GM12892 (cell line): ENCODE measurements at places on chromosomes 11 and 22.

DNA sequence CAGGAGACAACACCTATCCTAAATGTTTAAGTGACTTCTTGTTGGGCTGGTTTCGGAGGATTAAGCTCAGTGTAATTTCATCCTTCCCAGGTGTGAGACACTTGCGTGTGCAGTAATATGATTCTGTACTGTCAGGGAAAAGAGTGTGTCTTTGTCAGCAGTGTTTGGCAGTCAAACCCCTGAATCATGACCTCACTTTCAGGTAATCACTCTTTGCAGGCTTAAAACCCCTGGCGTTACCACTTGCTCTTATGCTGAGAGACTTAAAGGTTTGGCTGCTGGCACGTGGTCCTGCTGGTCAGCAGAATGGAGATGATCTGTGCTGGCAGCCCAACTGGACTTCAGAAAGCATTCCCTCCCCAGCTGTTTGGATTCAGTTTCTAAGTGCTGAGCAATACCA is 56.1 kb downstream of the APIP start:
- no peak for DNase-seq

DNA sequence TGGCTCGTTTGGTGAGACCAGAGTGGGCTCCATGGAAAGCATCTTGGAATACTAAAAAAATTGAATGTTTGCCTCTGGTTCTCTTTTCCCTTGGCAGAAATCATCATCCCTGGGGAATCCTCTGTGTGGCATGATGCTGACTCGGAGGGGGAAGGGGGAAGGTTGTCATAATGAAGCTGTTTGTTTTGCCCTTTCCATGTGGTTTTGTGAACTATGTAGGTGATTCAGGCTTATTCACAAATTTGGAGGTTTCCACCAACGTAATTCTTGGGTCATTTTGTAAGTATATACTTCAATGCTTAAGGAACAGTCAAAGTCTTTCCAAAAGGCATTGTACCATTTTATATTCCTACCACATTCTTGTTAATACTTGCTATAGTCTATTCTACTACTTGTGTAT is 754.0 kb upstream of the FAT3 start:
- no peak for DNase-seq

DNA sequence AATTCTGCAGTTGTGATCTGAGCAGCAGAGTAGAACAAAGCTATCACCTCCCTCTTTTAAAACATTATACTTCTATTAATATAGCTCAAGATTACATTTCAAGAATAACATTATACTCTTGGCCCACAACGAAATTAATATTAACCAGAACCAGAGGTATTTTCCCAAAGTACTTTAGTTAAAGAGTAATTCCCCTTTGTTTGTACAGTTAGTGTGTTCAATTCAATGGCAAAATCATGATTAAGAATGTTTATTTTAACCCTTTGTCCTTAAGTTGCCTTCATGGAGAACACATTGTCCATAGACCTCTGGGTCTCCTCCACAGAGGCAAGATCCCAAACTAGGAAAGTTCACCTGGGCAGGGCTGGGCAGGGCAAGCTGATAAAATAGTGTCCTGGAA is 88.0 kb upstream of the CSNK2A3 start:
- no peak for DNase-seq

- DNase-seq, result no peak
These were observed 10.0 kb downstream of the IGSF9B start for GRCh38 chr11:133946541-133947318.

DNA sequence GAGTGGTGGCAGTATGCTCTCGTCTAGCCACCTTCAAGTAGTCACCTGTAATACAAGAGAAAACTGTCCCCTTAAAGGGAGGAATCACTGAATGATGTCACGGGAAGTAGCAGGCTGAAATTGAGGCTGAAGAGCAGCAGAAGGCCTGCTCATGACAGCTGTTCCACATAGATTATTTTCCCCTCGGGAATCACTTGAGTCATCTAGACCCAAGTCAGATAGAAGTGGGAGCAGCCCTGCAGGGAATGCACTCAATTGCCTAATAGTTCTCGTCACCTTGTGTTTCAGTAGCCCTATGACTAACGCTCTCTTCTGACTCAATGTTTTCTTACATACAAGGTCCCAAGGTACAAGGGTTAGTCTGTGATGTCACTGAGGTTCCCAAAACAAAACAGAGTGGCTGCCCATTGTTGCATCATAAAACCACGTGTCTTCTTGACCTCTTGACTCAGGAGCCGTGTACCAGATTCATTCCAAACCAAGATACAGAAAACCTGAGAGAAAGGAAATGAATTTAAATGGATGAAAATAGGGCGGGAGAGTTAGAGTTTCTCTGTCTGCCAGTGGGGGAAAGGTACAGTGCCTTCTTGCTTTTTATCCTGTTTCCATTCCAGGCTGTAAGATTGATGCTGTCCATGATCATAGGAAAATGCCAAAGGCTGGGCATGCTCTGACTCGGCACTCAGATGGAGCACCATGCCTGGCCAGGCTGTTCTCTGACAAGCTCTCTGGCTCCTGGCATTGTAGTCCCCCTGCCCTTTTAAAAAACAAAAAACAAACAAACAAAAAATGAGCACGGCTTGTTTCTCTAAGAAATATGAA is 21.6 kb upstream of the C11orf96 start:
- DNase-seq, result no peak

DNA sequence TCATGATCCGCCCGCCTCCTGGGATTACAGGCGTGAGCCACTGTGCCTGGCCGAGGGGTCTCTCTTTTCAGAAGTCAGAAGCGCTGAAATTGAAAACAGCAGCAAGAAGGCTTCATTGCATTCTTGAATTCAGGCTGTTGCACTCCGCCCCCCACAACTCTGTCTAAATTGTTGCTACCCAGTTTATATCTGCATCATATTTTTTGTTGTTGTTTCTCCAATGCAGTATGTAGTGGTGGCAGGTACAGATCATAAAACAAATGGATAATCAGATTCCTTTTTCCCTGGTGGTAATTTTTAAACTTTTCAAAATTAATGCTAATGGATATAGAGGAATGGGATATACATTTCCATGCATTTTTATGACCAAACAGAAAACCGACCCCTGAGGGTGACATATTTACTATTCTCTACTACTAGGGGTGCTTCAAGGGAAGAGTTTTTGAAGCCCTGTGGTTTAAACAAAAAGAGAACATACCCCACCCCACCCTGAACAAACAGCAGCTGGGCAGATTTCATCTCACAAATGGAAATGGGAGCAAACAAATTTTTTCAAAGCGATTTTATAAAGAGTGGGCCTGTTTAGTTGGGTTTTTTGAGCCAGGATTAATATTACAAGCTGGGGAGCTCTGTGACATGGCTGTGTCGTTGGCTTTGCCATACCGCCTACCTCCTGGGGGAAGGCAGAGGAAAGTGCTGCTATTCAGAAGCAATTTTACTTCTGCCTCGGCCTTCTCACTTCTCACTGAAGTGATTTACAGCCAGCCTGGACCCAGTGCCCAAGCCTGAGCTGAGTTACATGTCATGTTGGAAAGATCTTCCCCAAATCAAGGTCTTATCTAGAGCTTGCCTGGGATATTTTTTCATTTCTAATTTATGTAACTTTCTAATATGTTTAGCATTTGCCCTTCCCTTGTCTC is 16.0 kb upstream of the TMA7B start:
- no peak for DNase-seq

DNA sequence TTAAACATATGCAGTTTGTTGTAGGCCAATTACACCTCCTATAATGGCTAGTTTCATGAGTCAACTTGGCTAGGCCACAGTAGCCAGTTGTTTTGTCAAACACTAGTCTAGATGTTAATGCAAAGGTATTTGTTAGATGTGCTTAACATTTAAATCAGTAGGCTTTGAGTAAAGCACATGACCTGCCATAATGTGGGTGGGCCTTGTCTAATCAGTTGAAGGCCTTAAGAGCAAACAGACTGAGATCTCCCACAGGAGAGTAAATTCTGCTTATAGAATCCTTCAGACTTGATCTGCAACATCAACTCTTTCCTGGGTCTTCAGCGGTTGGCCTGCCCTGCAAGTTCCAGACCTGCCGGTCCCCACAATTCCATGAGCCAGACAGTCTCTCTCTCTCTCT is 1345.9 kb downstream of the BRD1 start:
- no peak for DNase-seq

GRCh38 chr11:6531267-6531752 is 34.2 kb downstream of the DNHD1 start:
- DNase-seq, result no peak

DNA sequence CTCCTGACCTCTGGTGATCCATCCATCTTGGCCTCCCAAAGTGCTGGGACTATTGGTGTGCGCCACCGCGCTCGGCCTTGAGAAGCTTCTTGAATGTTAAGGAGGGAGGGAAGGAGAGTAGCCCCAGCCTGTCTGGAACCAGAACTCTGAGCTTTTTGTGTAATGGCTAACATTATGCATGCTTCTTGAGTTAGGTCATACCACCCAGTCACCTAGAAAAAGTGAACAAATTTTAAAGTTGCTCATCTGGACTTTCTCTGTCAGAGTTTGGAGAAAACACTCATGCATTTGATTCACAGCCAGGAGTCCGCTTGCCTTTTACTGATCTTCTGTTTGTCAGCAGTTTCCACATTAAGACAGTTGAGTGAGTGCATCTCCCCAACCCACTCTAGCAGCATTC is 82.1 kb downstream of the PPP6R3 start:
- DNase-seq, result no peak

GRCh38 chr22:16609548-16610261 is 17.1 kb upstream of the CCT8L2 start:
- DNase-seq, result no peak

GRCh38 chr11:8598506-8598905 is 4.5 kb upstream of the STK33 start:
- no peak for DNase-seq

- DNase-seq, result no peak
These were observed 9.7 kb upstream of the THY1 start for GRCh38 chr11:119432484-119433357.

- DNase-seq, result no peak
These were observed 23.9 kb downstream of the TSPAN32 start for GRCh38 chr11:2325719-2326118.

GRCh38 chr11:27514076-27514475 is 7.5 kb upstream of the LIN7C start:
- no peak for DNase-seq

- no peak for DNase-seq
These were observed 49.5 kb downstream of the IGF2 start for GRCh38 chr11:2089536-2090165.

DNA sequence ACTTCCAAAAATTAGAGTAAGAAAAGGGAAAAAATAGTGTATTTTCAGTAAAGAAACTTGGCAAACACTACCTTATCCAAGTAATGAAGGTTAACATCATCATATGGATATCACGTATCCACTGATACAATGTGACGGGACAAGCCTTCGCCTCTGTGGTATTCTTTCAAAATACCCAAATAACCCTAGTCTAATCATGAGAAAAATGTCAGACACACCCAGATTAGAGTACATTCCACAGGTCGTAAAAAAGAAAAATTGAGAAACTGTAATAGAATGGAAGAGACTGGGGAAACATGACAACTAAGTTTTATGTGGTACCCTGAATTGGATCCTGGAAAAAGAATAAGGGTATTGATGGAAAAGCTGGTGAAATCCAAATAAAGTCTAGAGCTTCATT is 48.9 kb downstream of the NARS2 start:
- no peak for DNase-seq

- no peak for DNase-seq
These were observed 80.2 kb downstream of the PRR5L start for GRCh38 chr11:36376009-36376887.

GRCh38 chr11:70675697-70676374 is 277.5 kb downstream of the CTTN start:
- DNase-seq, result no peak

DNA sequence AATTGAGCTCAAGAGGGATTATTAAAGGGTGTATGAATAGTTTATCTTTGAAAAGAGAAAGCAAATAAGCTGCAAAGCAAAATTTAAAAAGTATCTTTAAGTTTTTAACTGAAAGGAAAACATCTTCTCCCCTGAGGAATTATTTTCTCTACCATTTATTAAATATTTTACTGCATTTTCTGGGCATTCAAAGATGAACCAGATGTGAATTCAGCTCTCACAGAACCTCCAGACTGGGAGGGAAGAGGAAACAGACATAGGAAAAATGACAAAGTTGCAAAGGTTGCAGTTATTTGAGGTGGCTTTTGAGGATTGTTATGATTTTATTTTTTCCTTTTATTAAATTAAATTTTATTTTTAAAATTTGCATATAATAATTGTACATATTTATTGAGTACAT is 122.7 kb upstream of the SESN3 start:
- DNase-seq, result no peak

DNA sequence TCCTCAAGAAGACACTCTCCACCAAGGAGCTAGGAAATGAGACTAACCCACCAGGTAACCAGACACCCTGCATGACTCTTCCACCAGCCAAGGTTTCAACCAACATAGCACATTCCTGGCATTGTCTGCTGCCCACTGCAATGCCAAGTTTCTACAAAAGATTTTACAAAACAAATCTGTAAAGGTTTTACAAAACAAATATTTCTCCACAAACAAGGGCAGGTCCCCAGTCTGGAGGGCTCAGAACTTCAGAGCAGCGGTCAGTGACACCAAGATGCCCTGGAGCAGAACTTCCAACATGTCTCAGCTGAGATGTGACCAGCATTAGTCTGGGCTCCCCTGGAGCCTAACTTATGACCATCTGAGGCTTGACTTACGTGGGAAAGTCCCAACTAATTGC is 14.0 kb downstream of the GALNT18 start:
- no peak for DNase-seq

DNA sequence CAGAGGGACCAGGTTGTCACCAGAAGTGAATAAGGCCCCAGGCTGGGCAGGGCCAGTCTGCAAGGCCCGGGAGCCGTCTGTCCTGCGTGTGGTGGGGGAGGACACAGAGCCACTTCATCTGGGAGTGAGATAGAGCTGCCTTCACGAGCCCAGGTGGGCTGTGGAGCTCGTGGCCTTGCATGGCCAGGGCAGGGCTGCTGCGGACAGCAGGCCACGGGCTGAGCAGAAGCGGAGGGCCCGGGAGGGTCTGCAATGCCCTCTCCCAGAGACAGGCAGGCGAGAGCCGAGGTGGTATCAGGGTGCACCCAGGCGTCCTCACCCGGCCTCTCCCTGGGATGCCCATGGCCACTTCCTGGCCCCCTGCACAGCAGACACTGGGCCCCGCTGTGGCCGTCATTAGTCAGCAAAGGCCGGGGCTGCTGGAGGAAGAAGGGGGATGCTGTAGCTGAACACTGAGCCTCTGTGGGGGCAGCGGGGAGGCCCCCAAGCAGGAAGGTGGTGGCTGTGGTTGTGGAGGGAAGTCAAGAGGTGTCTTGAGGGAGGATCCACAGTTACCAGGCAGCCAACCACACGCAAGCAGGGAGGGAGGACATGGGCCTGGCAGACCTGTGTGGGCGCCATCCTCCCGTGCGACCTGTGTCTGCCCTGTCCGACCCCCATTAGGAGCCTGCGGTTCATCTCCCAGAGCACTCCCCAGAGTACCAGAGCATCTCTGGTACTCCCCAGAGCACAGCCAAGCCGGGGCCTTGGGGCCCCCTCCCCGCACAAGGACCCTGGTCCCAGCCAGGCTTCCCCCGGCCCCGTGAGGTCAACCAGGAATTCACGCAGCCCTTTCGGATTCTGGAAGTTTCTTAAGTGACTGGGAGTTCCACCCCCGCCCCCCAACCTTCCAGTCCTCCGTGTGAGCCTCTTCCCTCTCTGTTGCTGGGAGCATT is 1109.5 kb downstream of the BRD1 start:
- DNase-seq, result no peak
